ENCODE measurements at places on chromosomes 7 and 10.

GRCh38 chr10:96986200-96986856 lies 154.2 kb downstream of the LCOR start:
- H3K27ac ChIP-seq, result no peak overlapping the region
- H3K27me3 ChIP-seq, result no peaks in the 10 kb centered on the region
- no peak for DNase-seq
- H3K4me3 ChIP-seq, result no peak overlapping the region
- H3K36me3 ChIP-seq, result peaks cover 6% of the 10 kb centered on the region
- peaks cover 15% of the 10 kb centered on the region for H3K4me1 ChIP-seq

DNA sequence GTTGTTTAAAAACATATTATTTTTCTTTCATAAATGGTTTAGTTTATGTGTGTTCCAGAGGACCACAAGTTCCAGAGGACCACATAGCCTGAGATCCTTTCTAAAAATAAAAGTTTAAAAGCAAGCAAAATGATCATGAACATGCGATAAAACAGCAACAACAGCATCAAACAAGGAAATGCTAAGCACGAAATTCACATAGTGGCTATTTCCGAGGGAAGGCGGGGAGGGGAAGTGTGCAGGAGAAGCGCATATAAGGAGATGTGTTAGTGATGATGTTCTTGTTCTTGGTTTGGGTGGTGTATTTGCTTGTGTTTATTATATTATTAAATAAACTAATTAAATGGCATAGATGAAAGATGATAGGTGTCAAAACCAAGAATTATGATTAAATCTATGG lies 1.2 kb downstream of the TBATA start:
- H3K27ac ChIP-seq, result no peak overlapping the region
- no peaks in the 10 kb centered on the region for H3K36me3 ChIP-seq
- peaks cover 23% of the 10 kb centered on the region for H3K4me1 ChIP-seq

- H3K36me3 ChIP-seq, result no peaks in the 10 kb centered on the region
- no peak for DNase-seq
- H3K27me3 ChIP-seq, result no peaks in the 10 kb centered on the region
- no peak overlapping the region for H3K27ac ChIP-seq
- no peaks in the 10 kb centered on the region for H3K4me1 ChIP-seq
Measured at GRCh38 chr7:15862016-15862780, 175.7 kb upstream of the MEOX2 start.

DNA sequence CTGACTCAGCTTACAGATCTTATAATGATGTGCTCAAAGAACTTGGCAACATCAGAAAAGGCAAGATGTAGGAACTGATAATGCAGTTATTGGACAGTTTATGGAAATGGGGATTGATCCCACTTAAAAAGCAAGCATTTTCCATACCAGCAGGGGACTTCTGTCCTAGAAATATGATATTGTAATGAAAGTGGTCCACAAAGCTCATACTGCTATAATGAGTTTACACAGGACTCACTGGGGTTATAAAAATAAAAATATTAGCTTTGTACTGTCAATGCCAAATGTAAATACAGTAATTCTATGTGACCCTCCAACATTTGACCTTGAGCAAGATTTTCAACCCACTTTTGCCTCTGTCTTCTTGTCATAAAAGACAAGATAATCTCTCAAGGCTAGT lies 145.5 kb upstream of the SEM1 start:
- peaks cover 12% of the 10 kb centered on the region for H3K27me3 ChIP-seq
- H3K4me3 ChIP-seq, result no peak overlapping the region
- no peak overlapping the region for H3K27ac ChIP-seq
- no peaks in the 10 kb centered on the region for H3K4me1 ChIP-seq
- no peak for DNase-seq
- H3K36me3 ChIP-seq, result no peaks in the 10 kb centered on the region

GRCh38 chr10:105398202-105398601 lies 757.1 kb downstream of the SORCS3 start:
- no peaks in the 10 kb centered on the region for H3K36me3 ChIP-seq
- H3K4me1 ChIP-seq, result no peaks in the 10 kb centered on the region
- H3K4me3 ChIP-seq, result no peak overlapping the region
- no peak overlapping the region for H3K27ac ChIP-seq
- H3K27me3 ChIP-seq, result no peaks in the 10 kb centered on the region

DNA sequence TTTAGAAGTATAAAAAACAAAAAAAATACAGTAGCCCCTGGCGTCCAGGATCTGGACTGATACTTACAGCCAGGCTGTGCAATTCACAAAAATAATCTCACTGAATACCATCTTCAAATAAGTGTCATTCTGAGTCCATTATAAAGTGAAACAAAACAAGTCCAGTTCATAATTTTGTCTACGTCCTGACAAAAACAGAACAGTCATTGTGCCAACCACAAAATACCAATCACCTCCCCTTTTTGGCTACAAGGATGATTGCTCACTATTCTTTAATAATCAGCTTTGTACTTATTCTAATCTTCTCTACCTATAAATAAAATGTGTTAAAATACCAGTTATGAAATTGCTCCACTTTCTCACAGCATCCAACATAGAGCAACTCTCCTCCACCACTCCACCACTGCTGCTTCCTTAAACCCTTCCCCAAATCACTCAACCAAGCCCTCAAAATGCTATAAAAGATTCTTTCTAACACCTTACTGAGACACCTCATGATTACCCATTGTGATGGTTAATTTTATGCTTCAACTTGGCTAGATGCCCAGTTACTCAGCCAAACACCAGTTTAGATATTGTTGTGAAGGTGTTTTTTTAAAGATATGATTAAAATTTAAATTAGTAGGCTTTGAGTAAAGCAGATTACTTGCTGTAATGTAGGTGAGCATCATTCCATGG lies 479.8 kb upstream of the SEMA3A start:
- H3K36me3 ChIP-seq, result no peaks in the 10 kb centered on the region
- H3K4me1 ChIP-seq, result no peaks in the 10 kb centered on the region
- H3K4me3 ChIP-seq, result no peak overlapping the region
- H3K27ac ChIP-seq, result no peak overlapping the region

DNA sequence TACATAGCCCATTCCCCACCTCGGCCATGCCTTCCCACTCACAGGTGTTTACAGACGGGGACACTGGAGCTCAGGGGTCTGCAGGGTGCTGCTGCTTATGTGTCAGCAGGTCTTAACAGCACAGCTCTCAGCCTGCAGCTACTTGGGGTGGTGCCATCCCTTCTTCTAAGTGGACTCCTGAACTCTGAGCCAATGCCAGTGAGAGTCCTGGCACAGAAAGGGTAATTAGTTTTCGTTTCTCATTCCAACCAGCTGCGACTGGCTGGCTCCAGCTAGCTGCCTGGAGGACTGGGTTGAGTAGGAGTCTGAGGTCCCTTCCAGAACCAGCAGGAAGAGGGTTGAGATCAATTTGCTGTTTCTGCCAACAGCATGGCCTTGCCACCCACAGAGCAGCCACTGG lies 88.3 kb upstream of the AGK start:
- DNase-seq, result no peak
- no peak overlapping the region for H3K27ac ChIP-seq
- H3K36me3 ChIP-seq, result no peaks in the 10 kb centered on the region
- H3K4me3 ChIP-seq, result no peak overlapping the region
- H3K4me1 ChIP-seq, result no peaks in the 10 kb centered on the region
- peaks cover 14% of the 10 kb centered on the region for H3K27me3 ChIP-seq

DNA sequence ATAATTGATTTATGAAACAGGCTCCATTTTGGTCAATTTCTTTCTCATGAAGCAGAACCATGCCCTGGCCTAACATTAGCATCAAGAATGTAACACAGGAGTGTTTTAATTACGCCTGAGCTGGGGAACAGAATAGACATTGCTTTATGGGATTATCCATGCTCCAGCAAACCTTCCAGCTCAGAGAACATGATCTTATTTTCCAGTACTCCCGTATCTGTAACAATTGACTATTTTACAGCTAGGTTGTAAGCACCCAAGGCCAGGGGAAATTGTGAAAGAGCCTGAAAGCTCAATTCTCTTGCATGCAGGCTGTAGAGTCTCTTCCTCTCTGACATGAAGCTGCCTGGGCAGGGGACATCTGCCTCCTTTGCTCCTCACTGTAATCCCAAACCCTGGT lies 30.8 kb upstream of the CRYGN start:
- peaks cover 73% of the 10 kb centered on the region for H3K36me3 ChIP-seq
- H3K4me1 ChIP-seq, result peaks cover 37% of the 10 kb centered on the region
- no peaks in the 10 kb centered on the region for H3K27me3 ChIP-seq

DNA sequence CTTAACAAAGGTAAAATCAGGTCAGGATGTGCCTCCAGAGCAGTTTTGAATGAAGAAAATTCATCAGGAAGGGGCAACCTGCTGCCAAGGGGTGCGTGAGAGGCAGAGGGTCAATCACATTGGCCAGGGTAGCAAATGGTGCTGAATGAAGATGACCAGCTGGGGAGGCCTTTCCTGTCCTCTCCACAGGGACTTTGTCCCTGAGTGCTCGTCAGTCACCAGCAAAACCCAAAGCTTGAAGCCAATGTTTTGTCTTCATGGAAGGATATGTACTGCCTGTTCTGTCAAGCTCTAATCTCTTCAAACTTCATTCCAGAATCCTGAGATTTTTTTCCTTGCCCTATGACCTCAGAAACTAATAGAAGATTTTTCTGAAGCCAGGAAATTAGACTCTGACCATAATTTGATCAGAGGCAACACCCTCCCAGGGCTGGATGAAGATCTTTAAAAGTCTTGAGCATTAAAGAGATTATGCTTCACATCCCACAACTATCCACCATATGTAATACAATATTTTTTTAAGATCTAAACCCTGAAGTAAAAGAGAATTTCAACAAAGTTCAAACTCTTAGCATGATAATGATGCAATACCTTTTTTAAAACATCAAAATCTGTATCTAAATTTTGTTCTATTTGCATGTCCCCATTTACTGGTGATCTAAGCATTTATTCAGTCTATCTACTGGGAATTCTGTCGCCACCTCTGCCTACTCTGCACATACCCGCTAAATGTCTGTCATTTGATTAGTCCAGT lies 243.0 kb downstream of the SNX13 start:
- no peak overlapping the region for H3K27ac ChIP-seq
- H3K36me3 ChIP-seq, result peaks cover 8% of the 10 kb centered on the region
- H3K27me3 ChIP-seq, result peaks cover 3% of the 10 kb centered on the region
- no peak overlapping the region for H3K4me3 ChIP-seq
- no peak for DNase-seq
- H3K4me1 ChIP-seq, result no peaks in the 10 kb centered on the region

GRCh38 chr10:91171485-91171884 lies 49.0 kb upstream of the PCGF5 start:
- peaks cover 38% of the 10 kb centered on the region for H3K4me1 ChIP-seq
- peaks cover 45% of the 10 kb centered on the region for H3K36me3 ChIP-seq
- H3K27ac ChIP-seq, result no peak overlapping the region
- no peak for DNase-seq

DNA sequence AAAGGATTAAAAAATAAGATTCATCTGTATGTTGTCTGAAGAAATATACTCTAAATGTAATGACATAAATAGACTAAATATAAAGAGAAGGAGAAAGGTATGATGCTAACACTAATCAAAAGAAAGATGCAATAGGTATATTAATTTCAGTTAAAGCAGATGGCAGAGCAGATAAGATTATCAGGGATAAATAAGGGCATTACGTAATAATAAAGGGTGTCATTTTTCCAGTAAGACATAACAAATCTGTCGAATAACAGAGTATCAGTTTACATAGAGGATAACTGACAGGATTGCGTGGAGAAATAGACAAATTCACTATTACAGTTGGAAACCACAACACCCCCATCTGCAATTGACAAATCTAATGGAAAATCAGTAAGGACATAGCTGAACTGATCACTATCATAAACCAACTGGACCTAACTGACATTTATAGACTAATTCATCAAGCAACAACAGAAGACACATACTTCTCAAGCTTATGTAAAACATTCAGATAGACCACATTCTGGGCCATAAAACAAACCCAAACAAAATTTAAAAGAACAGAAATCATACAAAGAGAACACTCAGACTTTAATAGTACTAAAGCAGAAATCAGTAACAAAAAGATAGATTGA lies 384.1 kb upstream of the COBL start:
- no peak overlapping the region for H3K27ac ChIP-seq
- no peaks in the 10 kb centered on the region for H3K36me3 ChIP-seq
- no peaks in the 10 kb centered on the region for H3K27me3 ChIP-seq
- no peaks in the 10 kb centered on the region for H3K4me1 ChIP-seq
- no peak for DNase-seq
- no peak overlapping the region for H3K4me3 ChIP-seq

DNA sequence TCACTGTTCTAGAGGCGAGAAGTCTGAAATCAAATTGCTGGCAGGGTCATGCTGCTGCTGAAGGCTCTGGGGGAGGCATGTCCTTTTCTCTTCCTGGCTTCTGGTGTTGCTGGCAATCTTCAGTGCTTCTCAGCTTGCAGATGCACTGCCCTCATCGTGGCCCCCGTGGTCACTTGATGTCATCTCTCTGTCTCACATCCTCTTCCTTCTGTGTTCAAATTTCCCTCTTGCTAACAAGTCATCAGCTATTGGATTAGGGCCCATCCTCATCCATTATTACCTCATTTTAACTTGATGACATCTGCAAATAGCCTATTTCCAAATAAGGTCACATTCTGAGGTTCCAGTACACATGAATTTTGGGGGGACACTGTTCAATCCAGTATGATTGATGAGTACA lies 36.6 kb upstream of the SRGN start:
- no peak overlapping the region for H3K4me3 ChIP-seq
- H3K36me3 ChIP-seq, result no peaks in the 10 kb centered on the region

GRCh38 chr10:470339-471003 lies 219.0 kb downstream of the DIP2C start:
- H3K27me3 ChIP-seq, result no peaks in the 10 kb centered on the region
- H3K4me3 ChIP-seq, result peak overlapping the region; percentile 62
- H3K27ac ChIP-seq, result peak overlapping the region; percentile 27
- H3K4me1 ChIP-seq, result peaks cover 18% of the 10 kb centered on the region
- DNase-seq, result peak; percentile 25

GRCh38 chr7:114173170-114173890 lies 241.3 kb upstream of the FOXP2 start:
- H3K4me3 ChIP-seq, result no peak overlapping the region
- no peaks in the 10 kb centered on the region for H3K4me1 ChIP-seq
- H3K27ac ChIP-seq, result no peak overlapping the region
- DNase-seq, result no peak
- no peaks in the 10 kb centered on the region for H3K27me3 ChIP-seq

GRCh38 chr7:31443457-31443856 lies 70.4 kb upstream of the ITPRID1 start:
- no peaks in the 10 kb centered on the region for H3K36me3 ChIP-seq
- H3K4me1 ChIP-seq, result no peaks in the 10 kb centered on the region
- no peak overlapping the region for H3K4me3 ChIP-seq

GRCh38 chr10:94088926-94089381 lies 95.2 kb downstream of the PLCE1 start:
- no peak for DNase-seq
- no peak overlapping the region for H3K4me3 ChIP-seq
- no peak overlapping the region for H3K27ac ChIP-seq
- no peaks in the 10 kb centered on the region for H3K27me3 ChIP-seq
- no peaks in the 10 kb centered on the region for H3K36me3 ChIP-seq
- no peaks in the 10 kb centered on the region for H3K4me1 ChIP-seq
